NCI-H2171 treated with DMSO at 0.1 percent for 48 hours (cell line): ENCODE measurements at places on chromosomes 16 and 17.

GRCh38 chr16:52171481-52171880 lies 375.5 kb downstream of the TOX3 start:
- no peak for DNase-seq

- no peak for DNase-seq
These were observed 77.5 kb downstream of the ENGASE start for GRCh38 chr17:79152110-79152509.

- DNase-seq, result no peak
These were observed 14.6 kb upstream of the TMEM92 start for GRCh38 chr17:50259477-50260324.

DNA sequence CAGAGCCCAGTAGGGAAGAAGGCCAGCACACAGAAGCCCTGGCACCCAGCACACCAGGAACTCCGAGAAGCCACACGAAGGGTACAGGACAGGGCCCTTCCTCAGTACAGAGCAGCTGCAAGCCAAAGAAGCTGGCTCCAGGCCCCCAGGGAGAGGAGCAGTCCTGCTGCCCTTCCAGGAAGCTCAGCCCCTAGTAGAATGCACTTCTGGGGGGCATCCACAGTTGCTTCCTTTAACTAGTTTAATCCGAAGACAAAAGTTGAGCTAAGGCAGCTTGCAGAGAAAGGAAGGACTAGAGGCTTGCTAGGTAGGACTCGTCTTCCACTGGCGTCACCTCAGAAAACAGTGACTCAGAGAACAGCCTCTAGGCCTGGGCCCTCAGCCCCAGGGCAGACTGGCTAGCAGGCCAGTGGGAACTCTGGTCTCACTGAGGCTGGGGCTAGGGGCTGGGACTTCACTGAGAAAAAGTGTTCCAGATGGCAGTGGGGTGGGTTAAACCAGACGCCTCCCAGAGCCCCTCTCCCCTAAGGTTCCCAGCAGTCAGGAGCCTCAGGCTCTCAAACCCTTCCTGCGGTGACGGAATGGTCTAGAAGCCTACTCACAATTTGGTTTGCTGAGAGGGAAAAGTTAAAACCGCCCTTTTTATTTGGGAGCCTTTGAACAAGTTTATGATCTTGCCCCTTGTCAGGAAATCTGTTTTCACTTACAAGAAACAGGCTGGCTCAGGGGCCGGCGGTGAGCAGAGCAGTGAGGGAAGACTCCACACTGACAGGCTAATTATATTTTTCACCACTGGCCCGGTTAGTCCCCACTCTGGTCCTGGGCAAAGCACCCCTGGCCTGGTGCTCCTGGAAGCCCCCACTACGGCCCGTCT lies 41.4 kb downstream of the ACTG1 start:
- no peak for DNase-seq

- no peak for DNase-seq
These were observed 28.8 kb downstream of the MSI2 start for GRCh38 chr17:57284984-57285646.

DNA sequence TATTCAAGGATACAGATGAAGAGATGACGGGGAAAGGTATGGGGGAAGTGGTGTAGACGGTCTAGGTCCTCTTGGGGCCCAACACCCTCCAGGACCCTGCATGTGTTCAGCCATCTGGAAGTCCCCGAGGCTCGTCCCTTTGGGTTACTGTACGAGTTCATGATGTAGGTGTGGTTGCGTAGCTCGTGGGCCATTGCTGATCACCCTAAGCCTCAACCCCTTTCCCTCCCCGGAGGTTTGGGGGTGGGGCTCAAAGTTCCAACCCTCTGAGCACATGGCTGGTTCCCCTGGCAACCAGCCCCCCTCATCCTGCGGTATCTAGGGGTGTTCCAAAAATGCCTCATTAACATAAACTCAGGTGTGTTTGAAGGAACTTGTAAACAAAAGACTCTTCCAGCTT lies 98.8 kb upstream of the METRNL start:
- DNase-seq, result no peak
